IPS-NIHi11 (cell line): ENCODE measurements at places on chromosomes 6 and 20.

GRCh38 chr6:113564371-113565171 is 292.6 kb upstream of the MARCKS start:
- peak; percentile 82 for DNase-seq

DNA sequence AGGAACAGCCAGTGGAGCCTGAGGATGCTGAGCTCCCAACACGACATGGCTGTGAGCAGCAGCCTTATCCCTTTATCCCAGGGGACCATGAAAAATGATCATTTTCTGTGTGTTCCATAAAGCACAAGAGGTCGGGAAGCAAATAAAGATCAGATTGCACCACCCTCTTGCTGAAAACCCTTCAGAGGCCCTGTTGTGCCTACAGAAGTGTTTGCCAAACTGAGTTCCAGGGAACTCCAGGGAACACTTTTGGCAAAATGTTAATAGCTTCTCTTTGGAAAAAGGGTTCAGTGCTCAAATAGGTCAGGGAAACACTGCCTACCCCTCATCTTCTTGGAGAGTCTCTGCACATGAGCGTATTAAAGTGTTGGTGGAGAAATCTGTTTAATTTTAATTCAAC is 24.4 kb downstream of the ARMC2 start:
- no peak for DNase-seq

DNA sequence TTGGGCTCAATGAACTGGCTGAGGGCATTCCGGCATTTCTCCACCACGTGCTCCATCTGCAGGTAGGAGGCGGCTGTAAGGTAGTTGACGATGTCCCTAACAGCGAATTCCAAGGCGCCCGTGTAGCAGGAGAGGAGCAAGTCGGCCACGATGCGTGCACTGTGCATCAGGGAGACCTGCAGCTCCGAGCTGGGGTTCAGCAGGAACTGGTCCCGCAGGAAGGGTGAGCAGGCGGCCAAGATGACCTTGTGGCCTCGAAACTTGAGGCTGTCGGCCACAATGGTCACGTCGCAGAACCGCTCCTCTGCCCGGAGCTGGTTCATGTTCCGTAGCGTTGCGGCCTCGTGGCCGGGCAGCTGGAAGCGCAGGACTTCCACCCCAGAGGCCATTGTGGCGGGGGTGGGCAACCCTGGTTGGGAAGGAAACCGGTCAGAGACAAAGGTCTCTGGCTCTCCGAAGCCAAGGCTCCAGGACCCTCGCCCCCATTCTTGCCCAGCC is 920 bp downstream of the ZBTB12 start:
- DNase-seq: no peak

DNA sequence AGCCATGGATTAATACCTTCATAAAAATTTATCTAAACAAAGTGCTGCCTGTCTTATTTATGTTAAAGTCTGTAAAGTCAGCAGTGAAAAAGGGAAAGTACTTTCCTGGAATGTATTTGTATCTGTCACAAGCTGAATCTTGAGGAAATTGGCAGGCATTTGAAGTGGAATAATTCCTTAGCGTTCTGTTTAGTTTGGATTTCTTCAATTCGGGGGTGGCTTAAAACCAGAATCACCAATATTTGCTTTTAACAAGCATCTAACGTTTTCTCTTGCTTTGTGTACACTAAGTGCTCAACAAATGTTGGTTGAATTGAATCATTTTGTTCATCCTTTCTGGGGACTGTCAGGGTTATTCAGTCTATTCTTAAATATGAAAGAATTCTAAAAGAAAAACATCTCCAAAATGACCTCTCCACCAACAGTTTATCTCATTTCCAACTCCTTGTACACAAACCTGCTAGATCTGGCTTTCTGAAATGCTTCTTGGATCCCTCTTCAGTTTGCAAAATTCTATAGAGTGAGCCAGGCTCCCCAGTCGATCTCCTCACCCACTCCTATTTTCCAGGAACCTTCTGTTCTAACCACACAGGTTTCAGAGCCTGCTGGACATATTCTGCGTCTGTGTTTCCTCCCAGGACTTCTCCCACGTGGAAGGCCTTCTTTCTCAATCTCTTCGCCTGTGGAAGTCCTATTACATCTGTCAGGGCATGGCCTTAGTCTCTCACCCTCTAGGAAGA is 2.0 kb upstream of the NPEPL1 start:
- no peak for DNase-seq

DNA sequence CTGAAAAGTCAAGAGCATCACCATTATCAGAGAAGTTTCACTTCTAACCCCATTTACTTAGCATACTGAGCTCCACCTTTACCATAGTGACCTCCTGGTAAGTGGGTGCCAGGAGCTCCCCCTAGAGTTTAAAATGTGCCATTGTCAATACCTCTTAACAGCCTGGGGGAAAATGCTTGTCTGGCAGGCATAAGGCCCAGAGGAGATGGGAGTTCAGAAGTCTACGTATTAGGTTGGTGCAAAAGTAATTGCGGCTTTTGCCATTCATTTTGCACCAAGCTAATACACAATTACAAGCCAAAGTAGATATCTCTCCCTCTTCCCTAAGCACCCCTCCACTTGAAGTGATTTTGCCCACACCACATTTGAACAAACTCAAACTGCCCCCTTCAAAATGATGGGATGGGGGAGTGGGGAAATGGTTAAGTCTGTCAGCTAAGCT is 919.0 kb downstream of the KIF16B start:
- peak; percentile 75 for DNase-seq

GRCh38 chr20:54691327-54691726 is 215.9 kb downstream of the DOK5 start:
- no peak for DNase-seq
